ENCODE measurements at places on chromosomes 12 and 14. TPM values are rescaled to one million over a fixed set of nuclear protein-coding genes. Genes with fewer than 3 reads are reported as not detected.

The CLEC1B gene
- total RNA-seq = 0.51 TPM

The NAV3 gene
- total RNA-seq = 20.2 TPM

The LPCAT3 gene
- 44.6 TPM for total RNA-seq

The NINJ2 gene
- 0.69 TPM for total RNA-seq

The SLC17A8 gene
- 0.66 TPM for total RNA-seq

The BEST3 gene
- total RNA-seq = 0.11 TPM

- H3K4me1 ChIP-seq = no peaks in the 10 kb centered on the region
- H3K27ac ChIP-seq = no peak overlapping the region
- H3K27me3 ChIP-seq = no peaks in the 10 kb centered on the region
- no peaks in the 10 kb centered on the region for H3K36me3 ChIP-seq
These were observed 2.6 kb upstream of the KLRC1 start for GRCh38 chr12:10455766-10456165.

DNA sequence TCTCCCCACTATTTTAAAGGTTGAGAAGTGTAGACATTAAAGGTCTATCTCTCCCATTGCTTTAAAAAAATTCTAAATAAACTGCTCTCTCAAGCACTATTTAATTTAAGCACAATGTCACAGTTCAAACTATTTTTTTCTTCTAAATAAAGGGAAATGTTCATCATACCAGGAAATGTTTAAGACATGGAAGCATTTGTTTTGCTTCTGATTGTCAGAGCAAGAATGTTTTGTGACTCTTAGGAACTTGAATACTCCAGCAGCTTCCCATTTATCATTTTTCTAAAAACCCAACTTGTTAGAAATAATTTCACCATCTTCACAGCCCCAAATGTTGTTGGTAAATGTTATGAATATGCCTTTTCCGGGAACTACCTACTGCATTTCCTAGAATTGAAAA, 121.8 kb upstream of the NTF3 start:
- no peaks in the 10 kb centered on the region for H3K36me3 ChIP-seq
- peaks cover 25% of the 10 kb centered on the region for H3K27me3 ChIP-seq
- no peak for DNase-seq
- H3K4me1 ChIP-seq = peaks cover 8% of the 10 kb centered on the region
- no peak overlapping the region for H3K4me3 ChIP-seq
- H3K27ac ChIP-seq = no peak overlapping the region

GRCh38 chr14:104935955-104936354, 11.3 kb downstream of the PLD4 start:
- DNase-seq = no peak
- H3K27ac ChIP-seq = no peak overlapping the region
- peaks cover 92% of the 10 kb centered on the region for H3K27me3 ChIP-seq
- H3K36me3 ChIP-seq = no peaks in the 10 kb centered on the region

DNA sequence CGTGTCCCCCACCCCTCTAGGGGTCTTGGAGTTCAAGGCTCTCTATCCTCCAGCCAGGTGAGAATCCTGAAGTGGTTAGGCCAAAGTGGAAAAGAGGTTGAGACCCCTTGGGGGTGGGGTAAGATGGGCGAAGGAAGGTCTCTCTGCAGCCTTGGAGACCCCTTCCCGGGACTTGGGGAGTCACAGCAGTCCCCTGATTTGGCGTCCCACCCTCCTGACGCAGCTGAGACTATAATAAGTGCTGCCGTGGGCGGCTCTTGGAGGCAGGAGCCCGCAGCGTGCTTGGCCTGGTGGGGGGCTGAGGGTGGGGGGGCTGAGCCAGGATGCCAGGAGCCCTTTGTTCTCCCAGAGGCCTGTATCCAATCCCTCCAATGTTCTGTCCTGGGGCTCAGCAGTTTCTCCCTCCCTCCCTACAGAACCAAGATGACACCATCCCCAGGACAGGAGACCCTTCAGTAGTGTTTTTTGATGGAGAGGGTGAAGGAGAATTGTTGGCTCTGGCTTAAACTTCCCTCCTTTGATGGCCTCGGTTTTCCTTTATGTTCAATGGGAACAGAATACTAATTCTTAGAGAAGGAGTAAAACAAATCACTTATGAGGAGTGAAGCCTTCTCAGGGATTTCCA, 1.5 kb upstream of the AGAP2 start:
- H3K36me3 ChIP-seq = no peaks in the 10 kb centered on the region
- H3K27me3 ChIP-seq = peaks cover 74% of the 10 kb centered on the region
- no peak for DNase-seq
- peaks cover 20% of the 10 kb centered on the region for H3K4me1 ChIP-seq
- no peak overlapping the region for H3K4me3 ChIP-seq
- no peak overlapping the region for H3K27ac ChIP-seq

GRCh38 chr12:67077617-67078016, 191.5 kb upstream of the CAND1 start:
- H3K4me1 ChIP-seq = peaks cover 7% of the 10 kb centered on the region
- no peak for DNase-seq
- peaks cover 27% of the 10 kb centered on the region for H3K27me3 ChIP-seq
- H3K27ac ChIP-seq = no peak overlapping the region

DNA sequence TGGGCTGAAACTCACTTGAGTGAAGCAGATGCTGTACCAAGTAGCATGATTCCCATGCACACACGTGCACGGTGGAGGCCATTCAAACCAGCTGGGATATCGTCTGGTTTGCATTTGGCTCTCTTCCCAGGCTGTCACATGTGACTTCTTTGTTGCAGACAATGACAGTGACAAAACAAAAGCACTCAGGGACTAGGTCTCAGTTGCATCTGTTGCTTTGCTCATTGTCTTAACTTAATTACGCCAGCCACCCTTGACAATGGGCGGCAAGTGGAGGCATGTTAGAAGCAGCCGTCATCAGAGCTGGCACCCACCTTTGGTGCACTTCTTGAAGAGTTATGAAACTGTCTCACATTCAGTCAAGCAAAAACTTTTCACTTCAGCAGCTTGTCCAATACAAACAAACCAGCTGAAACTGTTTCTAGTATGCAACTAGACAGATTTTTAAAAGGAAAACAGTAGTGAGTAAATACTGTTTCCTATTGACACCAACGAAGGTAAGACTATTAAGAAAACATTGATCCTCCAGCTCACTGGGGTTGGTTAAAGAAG, 74.3 kb downstream of the IGF1 start:
- peaks cover 6% of the 10 kb centered on the region for H3K36me3 ChIP-seq
- H3K27me3 ChIP-seq = no peaks in the 10 kb centered on the region
- DNase-seq = no peak
- H3K27ac ChIP-seq = peak overlapping the region; percentile 64

DNA sequence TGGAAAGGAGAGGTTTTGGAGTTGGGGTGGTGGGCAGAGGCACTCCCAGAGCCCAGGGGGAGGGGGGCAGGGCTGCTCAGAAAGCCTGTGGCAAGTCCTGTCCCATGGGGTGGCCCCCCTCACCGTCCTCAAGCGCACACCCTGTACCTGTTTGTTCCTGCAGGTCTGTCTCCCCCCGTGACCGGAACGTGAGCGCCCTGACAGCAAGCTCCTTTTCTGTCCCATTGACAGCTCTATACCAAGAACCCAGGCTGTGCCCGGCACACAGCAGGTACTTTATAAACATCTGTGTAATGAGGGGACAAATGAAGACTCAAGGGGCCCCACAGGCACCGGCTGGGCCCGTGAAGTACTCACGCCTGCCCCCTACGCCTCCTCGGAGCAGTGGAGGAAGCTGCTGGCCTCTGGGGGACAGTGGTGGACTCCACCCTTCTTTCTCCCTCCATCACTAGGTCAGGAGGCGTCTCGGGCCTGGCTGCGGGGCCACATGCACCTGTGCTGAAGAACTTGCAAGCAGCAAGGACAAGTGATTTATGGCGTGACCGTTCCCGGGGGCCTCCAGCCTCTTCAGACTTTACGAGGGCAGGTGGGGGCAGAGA, 65.8 kb downstream of the GALNT9 start:
- no peaks in the 10 kb centered on the region for H3K4me1 ChIP-seq
- peaks cover 43% of the 10 kb centered on the region for H3K27me3 ChIP-seq
- no peak overlapping the region for H3K4me3 ChIP-seq

DNA sequence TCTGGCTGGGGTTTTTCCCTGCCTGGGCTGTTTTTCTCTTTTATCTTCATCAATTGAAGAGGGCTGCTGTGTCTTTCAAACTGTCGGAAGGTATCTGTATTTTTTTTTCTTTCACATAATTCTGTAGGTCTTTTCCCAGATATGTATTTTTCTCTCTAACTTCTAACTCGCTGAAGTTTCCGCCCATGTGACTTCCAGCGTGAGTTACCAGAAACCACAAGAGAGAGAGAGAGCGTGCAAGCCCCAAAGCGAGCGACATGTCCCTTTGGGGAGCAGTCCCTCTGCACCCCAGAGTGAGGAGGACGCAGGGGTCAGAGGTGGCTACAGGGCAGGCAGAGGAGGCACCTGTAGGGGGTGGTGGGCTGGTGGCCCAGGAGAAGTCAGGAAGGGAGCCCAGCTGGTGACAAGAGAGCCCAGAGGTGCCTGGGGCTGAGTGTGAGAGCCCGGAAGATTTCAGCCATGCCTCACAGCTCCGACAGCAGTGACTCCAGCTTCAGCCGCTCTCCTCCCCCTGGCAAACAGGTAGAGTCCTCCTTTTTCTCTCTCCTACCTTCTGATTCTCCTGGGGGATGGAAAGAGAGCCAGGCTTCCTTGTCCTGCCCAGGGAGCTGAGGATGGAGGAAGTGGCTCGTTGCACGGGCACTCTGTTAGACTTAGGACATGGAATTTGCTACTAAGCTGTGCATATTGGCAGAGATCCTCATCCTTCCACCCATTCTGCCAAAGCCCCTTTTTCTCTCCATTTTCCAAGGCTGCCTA, at the start of gene BATF:
Gene BATF, plus strand, starts transcription at position 246 of the 759 bp plus-strand sequence. Its CDS starts 214 bp downstream, at position 460.
- peak within 1 kb of the TSS; percentile 52 for H3K4me3 ChIP-seq
- peak within 1 kb of the TSS; percentile 89 for H3K27ac ChIP-seq
- no peaks in the 10 kb centered on the region for H3K27me3 ChIP-seq
- H3K36me3 ChIP-seq = no peaks in the 10 kb centered on the region
- no peak for DNase-seq

All from mesothelial cell of epicardium (in vitro differentiated cells).